ENCODE measurements at places on chromosomes 2 and 18.

GRCh38 chr2:10240911-10241610 lies 61.6 kb upstream of the HPCAL1 start:
- DNase-seq, result no peak

DNA sequence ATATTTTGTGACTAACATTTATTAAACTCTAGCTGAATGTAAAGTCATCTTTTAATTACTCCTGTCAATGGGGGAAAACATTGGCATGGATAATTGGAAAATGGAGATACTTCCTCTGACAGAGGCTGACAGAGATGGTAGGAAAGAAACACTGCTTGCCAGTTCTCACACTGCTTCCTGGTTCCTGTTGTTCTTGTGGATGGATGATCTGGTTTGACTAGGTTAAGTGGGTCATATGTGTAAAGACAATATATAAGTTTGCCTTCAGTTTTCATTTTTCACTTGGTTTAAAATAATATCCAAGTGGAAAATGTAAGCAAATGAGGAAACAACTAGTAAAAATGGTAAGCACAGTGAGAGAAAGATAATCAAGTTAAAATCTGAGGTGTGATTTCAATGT lies 188.8 kb upstream of the CWC22 start:
- no peak for DNase-seq

GRCh38 chr2:120238728-120239487 lies 13.7 kb upstream of the RALB start:
- peak; percentile 88 for DNase-seq

- DNase-seq, result no peak
These were observed 712.9 kb downstream of the NUP35 start for GRCh38 chr2:183837157-183837556.

DNA sequence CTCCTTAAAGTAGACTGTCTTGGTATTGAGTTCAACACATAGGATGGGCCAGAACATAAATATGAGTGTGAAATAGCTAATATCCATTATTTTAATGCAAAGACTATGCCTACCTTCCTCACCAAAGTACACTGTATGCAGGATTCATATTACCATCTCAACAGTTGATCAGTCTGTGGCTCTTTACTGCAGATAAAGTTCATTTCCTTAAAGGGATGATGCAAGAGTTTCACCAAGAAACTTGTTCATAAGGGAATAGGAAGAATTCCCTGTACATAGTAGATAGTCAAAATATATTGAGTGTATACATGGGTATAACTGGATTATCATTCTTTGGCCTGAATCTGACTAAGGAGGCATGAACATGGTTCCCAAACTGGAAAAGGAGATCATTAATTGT lies 35.0 kb downstream of the MARS2 start:
- DNase-seq, result no peak

Data from Calu3 (cell line).